ENCODE measurements at places on chromosomes 16 and 17.

DNA sequence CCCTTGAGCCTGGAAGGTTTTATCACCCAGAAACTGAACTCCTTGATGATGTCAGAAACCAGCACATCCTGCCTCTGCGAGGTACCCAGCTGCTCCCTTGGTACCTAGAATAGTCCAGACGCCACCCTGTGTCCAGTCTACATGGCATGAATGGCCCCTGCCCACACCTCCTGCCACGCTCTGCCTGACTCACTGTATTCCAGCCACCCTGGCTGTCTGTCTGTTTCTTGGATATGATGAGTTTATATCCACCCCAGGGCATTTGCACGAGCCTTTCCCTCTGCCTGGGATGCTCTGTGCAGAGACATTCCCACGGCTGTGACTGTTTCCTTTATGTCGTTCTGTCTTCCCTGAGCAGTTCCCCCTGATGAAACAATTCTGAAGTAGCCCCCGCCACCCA, 68.7 kb downstream of the CRISPLD2 start:
- DNase-seq: no peak

DNA sequence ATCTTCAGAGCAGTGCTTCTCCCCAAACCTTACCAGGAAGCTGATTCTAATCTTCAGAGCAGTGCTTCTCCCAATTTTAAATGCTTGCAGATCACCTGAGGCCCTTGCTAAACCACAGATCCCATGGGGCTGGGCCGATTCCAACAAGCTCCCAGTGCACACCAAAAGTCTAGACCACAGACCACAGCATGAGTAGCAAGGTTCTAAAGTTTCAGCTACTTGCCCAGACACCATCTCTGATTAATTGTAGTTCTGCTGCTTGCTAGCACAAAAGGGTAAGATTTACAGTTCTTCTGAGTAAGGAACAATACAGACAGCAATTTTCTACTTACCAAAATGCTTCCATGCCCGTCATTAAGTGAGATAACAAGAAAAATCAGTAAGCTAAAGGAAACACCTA, 12.2 kb downstream of the CLEC3A start:
- no peak for DNase-seq

DNA sequence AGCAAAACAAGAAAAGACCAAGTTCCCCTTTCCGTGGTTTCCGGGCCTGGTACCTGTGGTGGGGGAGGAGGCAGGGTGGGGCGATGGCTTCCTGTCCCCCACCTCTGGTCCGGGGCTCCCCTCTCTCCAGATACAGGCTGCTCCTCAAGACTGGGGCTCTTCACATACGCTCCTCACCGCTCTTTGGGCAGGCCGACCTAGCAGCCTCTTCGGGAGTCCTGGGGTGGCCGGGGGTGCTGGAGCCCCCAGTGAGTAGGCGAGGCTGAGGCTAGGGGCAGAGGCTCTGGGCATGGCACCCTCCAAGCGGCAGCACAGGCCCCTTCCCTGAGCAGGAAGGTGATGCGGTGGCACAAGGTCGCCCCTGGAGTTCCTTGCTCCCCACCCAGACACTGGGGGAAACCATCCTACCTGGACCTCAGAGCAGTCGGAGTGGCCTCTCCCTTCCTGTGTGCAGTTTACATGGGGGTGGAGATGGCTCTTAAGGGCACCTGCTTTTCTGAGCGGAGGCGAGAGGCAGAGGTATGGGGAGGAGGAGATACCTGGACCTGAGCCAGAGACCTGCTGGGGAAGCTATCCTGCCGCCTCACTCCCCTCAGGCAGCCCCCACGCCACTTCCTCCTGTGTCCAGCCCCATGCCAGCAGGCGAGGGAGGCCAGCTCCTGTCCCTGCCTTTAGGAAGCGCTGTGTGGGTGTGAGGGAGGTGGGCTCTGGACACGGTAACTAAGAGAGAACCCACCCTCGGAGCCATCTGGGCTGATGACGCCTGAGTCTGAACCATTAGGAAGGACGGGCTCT, 891 bp downstream of the CORO1A start:
- no peak for DNase-seq

DNA sequence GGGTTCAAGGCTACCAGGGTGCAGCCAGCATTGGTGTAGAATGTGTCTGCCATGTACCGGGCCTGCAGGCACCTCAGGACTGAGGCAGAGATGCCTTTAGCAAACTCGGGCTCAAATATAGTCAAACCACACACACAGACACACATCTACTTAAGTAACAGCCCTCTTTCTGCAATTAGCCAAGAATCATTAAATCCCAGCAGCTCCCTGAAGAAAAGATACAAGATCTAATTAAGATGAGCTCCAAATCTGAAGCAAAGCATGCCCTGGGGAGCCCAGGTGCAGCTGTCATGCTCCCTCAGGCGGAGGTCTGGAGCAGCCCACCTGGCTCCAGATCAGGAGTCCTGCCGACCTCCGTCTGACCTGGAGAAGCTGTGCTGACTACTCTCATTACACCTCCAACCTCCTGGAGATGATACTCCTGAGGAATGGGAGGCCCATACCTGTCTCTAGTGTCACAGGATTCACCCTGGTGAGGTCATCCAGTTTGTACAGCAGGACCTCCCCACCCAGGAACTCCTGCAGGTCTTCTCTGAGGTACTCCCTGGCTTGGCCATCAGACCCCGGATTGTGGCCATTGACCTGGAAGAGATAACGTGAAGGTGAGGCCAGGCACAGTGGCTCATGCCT, 6.9 kb downstream of the MYO19 start:
- no peak for DNase-seq

GRCh38 chr17:82014432-82014831, 8.2 kb downstream of the CENPX start:
- DNase-seq: peak; percentile 22

DNA sequence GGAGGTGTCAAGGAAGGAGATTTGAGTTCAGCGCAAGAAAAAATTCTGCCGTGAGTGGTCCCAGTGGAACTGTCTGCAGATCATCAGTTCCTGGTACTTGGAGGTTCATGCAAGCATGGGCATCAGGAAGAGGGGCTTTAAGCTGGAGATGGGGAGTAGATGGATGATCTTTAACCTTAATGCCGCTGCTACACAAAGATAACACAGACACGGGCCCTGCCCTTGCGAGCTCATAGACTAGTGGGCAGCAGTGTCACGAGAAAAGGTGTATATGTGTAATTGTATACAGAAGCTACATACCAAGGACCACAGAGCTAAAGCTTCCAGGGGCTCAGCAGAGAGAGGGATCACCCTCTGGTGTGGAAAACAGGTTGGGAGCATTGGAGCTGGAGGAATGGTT, 33.6 kb downstream of the PRSS54 start:
- no peak for DNase-seq

- no peak for DNase-seq
These were observed 259.8 kb downstream of the GRIN2A start for GRCh38 chr16:9922441-9922840.

- peak; percentile 15 for DNase-seq
These were observed 17.0 kb downstream of the RPTOR start for GRCh38 chr17:80561541-80562114.

DNA sequence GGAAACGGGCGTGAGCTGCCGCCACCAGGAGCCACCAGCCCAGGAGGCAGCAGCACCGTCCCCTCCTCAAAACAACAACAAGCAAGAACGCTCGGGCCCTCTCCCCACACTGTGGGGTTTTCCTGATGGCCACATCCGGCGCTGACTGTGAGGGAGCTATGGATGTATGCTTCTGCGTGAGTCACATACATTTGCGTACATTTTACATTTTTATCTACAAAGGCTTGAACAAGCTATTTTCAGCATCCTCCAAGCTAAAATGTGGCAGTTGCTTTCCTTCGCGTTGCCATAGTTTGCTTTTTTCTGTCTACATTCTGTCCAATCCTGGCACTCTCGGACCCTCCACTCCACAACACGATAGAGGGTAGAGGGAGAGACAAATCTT, 2.0 kb upstream of the ABR start:
- peak; percentile 70 for DNase-seq

GRCh38 chr17:10135539-10136257, 62.7 kb downstream of the GAS7 start:
- peak; percentile 87 for DNase-seq

GRCh38 chr16:11164482-11165270, 91.3 kb downstream of the SOCS1 start:
- no peak for DNase-seq

GRCh38 chr17:47276868-47277267, 23.2 kb downstream of the ITGB3 start:
- DNase-seq: peak; percentile 96

GRCh38 chr16:29662729-29663015, 375 bp upstream of the SPN start:
- no peak for DNase-seq

- DNase-seq: no peak
These were observed 121.9 kb upstream of the PLCG2 start for GRCh38 chr16:81657224-81657623.

GRCh38 chr16:57892447-57893096, 78.4 kb downstream of the CNGB1 start:
- DNase-seq: no peak

DNA sequence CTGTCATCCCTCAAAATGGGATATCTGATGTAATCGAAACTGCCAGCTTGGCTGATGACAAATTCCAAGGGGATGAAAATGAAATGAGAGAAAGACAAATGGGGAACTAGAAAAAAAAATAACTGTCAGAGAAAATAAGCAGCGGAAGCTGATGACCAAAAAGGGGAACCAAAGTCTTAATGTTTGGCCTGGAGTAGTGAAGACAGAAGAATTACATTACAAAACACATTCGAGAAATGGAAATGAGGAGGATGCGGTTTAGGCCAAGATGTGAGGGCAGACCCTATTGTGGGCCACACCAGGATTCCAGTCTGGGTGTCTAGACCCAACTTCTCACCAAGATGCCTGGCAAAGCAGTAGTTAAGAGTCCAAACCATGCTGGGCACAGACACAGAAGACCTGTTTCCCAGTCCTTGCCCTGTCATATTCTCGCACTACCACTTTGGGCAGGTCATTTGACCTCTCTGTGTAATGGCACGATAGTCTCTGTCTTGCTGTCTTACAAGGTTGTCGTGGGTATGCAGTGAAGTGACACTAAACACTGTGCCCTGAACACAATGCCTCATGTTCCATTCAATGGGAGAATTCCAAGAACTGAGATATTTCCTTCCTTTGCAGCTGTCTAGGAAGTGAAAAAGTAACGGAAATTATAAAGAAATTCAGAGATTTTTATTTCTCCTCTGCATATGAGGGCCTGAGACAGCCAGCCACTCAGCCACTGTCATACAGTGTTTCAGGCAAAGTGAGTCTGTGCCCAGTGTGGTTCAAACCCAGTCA, 12.3 kb upstream of the CCL2 start:
- peak; percentile 41 for DNase-seq

DNA sequence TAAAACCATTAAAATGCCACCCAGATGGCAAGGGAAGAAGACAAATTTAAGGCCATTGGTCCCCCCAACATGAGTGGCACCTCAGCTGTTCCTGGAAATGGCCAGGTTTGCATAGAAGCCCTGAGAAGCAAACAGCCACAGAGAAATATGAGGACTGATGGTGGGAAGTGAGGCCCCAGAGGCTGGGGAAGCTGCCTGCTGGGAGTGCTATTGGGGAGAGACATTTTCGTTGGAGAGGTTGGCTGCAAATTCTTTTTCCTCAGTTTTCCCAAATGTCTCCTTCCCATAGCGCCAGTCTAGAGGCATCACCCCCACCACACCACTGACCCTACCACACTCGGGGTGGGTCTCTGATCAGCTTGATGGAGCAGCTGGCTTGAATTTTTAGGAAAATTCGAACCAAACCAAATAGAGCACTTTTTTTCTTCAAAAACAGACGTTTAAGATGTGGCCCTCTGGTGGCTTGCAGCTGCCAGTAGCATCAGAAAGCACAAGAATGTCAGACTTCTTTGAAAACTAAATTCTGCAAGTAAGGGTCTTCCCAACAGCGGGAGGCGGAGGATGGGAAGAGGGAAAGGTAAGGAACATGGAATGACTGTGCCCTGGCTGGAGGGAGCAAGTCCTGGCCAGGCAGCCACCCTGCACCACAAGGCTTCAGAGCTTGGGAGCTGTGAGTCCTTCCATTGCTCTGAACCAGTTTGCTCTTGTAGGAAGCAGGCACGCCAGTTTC, 13.2 kb upstream of the SLC12A3 start:
- peak; percentile 49 for DNase-seq
